Neural crest cell (in vitro differentiated cells): ENCODE measurements at places on chromosomes 2 and 18. TPM values are rescaled to one million over a fixed set of nuclear protein-coding genes. Genes with fewer than 3 reads are reported as not detected.

The BOD1L2 gene
- not detected in 2 replicates for total RNA-seq

The TOGARAM2 gene
- 0.35 TPM in 1 of 2 replicates, not detected in the other for total RNA-seq

The STARD6 gene
- 0.35 TPM in 1 of 2 replicates, not detected in the other for total RNA-seq

The GPR39 gene
- 0.25 and 0.35 TPM in 2 replicates for total RNA-seq

The KCNE4 gene
- 0.09 TPM in 1 of 2 replicates, not detected in the other for total RNA-seq

The CRYBA2 gene
- not detected in 2 replicates for total RNA-seq

The BMPR2 gene
- 17.5 and 19.4 TPM in 2 replicates for total RNA-seq

The CFAP221 gene
- 2.0 and 3.0 TPM in 2 replicates for total RNA-seq

The IL36RN gene
- total RNA-seq = not detected in 2 replicates

The L3MBTL4 gene
- 0.50 and 0.65 TPM in 2 replicates for total RNA-seq

The MAP3K20 gene
- 27.6 and 28.5 TPM in 2 replicates for total RNA-seq

The TSPYL6 gene
- total RNA-seq = not detected in 2 replicates

The CNTNAP5 gene
- 0.56 and 1.1 TPM in 2 replicates for total RNA-seq

The CYP20A1 gene
- total RNA-seq = 21.5 and 22.1 TPM in 2 replicates

The PAPOLG gene
- 20.4 and 21.1 TPM in 2 replicates for total RNA-seq

The NFU1 gene
- 41.8 and 42.7 TPM in 2 replicates for total RNA-seq

The PGAP1 gene
- total RNA-seq = 45.1 and 48.2 TPM in 2 replicates

The HSBP1L1 gene
- 0.58 TPM in 1 of 2 replicates, not detected in the other for total RNA-seq

The BBS5 gene
- total RNA-seq = 9.0 and 10.1 TPM in 2 replicates

The PUS10 gene
- total RNA-seq = 4.6 and 5.0 TPM in 2 replicates

The PDE1A gene
- total RNA-seq = 27.4 and 27.8 TPM in 2 replicates

The RPRM gene
- 4.5 and 4.9 TPM in 2 replicates for total RNA-seq

The PKDCC gene
- total RNA-seq = 74.4 and 81.9 TPM in 2 replicates

The LOXHD1 gene
- total RNA-seq = not detected in 2 replicates

The CNRIP1 gene
- 36.6 and 37.3 TPM in 2 replicates for total RNA-seq

The POTEE gene
- total RNA-seq = 1.0 and 1.1 TPM in 2 replicates

The DPP4 gene
- 0.82 and 1.6 TPM in 2 replicates for total RNA-seq

The NT5DC4 gene
- total RNA-seq = not detected in 2 replicates

The UGT1A6 gene
- total RNA-seq = not detected in 2 replicates

The CPSF3 gene
- total RNA-seq = 84.8 and 86.4 TPM in 2 replicates

The ARHGAP28 gene
- 20.2 and 22.5 TPM in 2 replicates for total RNA-seq

The MFSD6 gene
- 1.5 and 2.1 TPM in 2 replicates for total RNA-seq

The PARD3B gene
- total RNA-seq = 15.9 and 18.4 TPM in 2 replicates

The TM4SF20 gene
- total RNA-seq = not detected in 2 replicates

The ATP6V1C2 gene
- total RNA-seq = 0.14 TPM in 1 of 2 replicates, not detected in the other

The CGREF1 gene
- 1.3 and 2.1 TPM in 2 replicates for total RNA-seq

The STPG4 gene
- total RNA-seq = 0.26 and 0.34 TPM in 2 replicates

The SPIRE1 gene
- 34.9 and 40.5 TPM in 2 replicates for total RNA-seq

The AQP12B gene
- total RNA-seq = not detected in 2 replicates

The KLHL41 gene
- total RNA-seq = 0.73 and 1.4 TPM in 2 replicates

The TEX44 gene
- not detected in 2 replicates for total RNA-seq

The PROM2 gene
- total RNA-seq = 1.8 and 2.7 TPM in 2 replicates

The AQP12A gene
- total RNA-seq = not detected in 2 replicates

The GAL3ST2 gene
- total RNA-seq = 0.28 TPM in 1 of 2 replicates, not detected in the other

The IL36G gene
- total RNA-seq = not detected in 2 replicates

The DARS1 gene
- 73.8 and 91.1 TPM in 2 replicates for total RNA-seq

The KCNG2 gene
- total RNA-seq = not detected in 2 replicates

The HMSD gene
- 8.5 and 10.0 TPM in 2 replicates for total RNA-seq

The GREB1L gene
- total RNA-seq = 74.8 and 80.5 TPM in 2 replicates

The SLC11A1 gene
- total RNA-seq = 0.09 TPM in 1 of 2 replicates, not detected in the other

The CHPF gene
- 27.0 and 30.0 TPM in 2 replicates for total RNA-seq

The CTIF gene
- 46.7 and 52.6 TPM in 2 replicates for total RNA-seq

The LRRC30 gene
- not detected in 2 replicates for total RNA-seq
